ENCODE measurements at places on chromosomes 7 and 10. TPM values are rescaled to one million over a fixed set of nuclear protein-coding genes. Genes with fewer than 3 reads are reported as not detected.

GRCh38 chr7:52897713-52898112 is 137.7 kb upstream of the POM121L12 start:
- DNase-seq = no peak

- DNase-seq = no peak
Measured at GRCh38 chr10:49113741-49114141, 1.6 kb downstream of the VSTM4 start.

DNA sequence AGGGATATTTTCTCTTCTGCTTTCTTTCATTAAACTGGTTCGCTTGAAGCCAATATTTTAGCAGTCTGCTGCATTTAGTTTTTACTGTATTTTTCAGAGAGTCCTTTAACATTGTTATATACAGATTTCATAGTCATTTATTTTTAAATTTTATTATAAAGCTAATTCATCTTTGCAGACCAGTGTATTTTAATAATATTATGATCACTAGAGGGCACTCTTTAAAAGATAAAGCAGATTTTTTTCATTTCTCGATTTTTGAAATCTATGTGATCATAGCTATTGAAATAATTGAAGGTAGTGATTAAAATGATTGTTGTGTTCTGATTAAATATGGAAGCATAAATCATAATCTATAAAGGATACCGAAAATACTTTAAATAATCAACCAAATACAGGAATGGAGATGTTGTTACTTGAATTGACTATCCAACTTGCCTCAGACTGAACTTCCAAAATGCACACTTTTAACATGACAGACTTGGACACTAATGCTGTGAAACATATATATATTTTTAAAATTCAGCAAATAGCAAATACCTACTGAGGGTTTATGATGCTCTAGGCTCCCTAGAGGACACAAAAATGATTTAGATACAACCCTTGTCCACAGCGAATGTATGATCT is 35.2 kb downstream of the ST7 start:
- DNase-seq = no peak

DNA sequence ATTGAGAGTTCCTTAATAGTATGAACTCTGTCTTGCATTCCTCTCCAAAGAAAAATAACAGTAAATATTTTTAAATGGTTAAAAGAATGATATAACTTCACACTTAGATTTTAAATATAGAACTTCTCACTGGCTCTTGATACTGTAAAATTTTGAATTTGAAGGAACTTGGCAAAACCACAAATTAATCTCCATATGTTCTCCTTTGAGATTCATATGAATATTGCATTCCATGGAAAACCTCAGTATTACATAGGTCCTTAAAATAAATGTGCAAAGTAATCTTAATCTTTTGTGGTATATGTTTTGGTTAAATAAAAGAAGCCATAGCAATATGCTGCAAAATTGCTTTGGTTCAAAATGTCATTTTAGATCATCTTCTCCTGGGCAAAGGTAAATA is 1137.6 kb upstream of the LRRTM3 start:
- no peak for DNase-seq

CYP3A4 gene
- polyA plus RNA-seq = 0.20 TPM

DNA sequence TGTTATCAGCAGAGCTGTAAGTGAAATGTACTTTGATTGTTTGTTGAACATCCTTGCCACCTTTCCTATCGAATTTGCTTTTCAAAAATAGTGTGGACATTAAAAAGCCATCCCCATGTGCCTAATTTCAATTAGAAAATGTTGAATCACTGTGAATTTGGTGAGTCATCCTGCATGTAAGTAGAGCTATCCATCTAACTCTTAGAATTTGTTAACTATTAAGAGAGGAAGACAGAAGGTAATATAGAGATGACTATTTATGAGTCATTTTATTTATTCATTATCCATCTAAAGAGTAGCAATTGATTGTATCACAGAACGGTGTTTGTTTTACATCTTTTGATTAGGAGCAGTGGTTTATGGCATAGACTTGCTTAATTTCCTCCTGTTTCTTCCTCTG is 154.7 kb downstream of the MGMT start:
- no peak for DNase-seq

- DNase-seq = no peak
Measured at GRCh38 chr10:30557884-30558283, 71.7 kb downstream of the LYZL2 start.

NEURL1 gene
- polyA plus RNA-seq = 1.8 TPM

TFEC gene
- 1.2 TPM for polyA plus RNA-seq

- DNase-seq = no peak
Measured at GRCh38 chr7:27689591-27690164, 27.0 kb upstream of the HIBADH start.

- DNase-seq = no peak
Measured at GRCh38 chr7:106076537-106076936, 35.6 kb downstream of the SYPL1 start.

DNA sequence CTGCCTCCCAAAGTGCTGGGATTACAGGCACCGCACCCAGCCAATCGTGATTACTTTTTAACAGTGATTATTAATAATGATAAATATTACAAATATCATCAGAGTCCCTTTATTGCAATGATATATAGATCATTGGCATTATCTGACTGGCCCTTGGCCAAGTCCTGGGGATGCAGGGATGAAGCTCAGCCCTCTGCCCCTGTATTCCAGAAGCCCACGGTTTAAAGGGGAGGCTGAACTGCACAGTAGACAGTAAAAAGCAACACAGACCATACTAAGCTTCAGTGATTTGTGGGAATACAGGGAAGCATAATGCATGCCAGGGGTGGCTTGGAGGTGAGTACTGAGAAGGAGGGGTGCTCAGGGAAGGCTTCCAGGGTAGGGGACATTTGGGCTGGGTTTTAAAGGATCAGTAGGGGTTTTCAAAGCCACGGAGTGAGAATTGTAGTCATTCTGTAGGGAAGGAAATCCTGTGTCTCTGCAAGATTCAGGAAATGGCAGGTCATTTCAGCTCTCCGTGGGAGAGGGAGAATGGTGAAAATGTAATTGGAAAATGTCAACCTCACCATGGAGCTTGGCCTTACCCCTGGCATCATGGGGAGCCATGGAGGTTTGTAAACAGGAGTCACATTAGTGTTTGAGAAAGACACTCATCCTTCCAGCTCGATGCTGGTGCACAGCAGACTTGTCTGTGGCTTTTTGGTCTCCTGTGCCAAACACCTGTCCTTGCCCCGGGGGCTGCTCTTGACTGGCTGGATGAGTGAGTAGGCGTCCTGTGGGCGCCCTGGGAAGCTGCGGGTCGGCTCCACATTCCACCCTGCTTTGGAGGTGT is 8.8 kb downstream of the ADAMTS14 start:
- DNase-seq = no peak

DNA sequence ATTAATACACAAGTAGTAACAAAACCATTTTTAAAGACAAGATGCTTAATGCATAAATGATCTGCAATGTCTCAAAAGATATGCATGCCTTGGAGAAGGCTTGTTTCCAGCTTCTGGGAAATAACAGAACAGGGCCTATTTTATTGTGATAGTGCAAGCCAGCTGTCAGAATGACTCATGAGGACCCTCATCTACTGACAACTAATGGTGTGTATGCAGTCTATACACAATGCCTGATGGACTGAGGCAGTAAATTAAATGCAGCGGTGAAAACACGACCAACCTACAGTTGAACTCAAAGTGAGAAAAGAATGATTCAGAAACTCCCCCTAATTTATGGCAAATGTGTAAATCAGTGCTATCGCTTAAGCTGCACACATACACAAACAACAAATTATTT is 46.3 kb downstream of the VPS41 start:
- no peak for DNase-seq

LAMB1 gene
- polyA plus RNA-seq = 531 TPM

DNA sequence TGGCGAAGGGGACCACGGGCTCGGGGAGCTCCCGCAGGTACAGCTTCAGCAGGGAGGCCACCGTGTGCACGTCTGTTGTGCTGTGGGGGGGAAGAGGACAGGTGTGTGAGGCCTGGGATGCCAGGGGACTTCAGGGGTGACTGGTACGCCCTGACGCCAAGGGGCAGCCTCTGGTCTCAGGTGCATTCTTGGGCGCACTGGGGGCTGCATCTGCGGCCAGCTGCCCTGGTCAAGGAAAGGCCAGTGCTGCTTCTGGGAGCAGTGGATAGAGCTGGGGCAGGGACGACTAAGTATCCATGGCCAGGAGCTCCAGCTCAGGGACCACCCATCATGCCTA is 148.5 kb downstream of the MAPK8 start:
- no peak for DNase-seq

- peak; percentile 77 for DNase-seq
Measured at GRCh38 chr10:63681993-63682697, 160.9 kb downstream of the REEP3 start.

DNA sequence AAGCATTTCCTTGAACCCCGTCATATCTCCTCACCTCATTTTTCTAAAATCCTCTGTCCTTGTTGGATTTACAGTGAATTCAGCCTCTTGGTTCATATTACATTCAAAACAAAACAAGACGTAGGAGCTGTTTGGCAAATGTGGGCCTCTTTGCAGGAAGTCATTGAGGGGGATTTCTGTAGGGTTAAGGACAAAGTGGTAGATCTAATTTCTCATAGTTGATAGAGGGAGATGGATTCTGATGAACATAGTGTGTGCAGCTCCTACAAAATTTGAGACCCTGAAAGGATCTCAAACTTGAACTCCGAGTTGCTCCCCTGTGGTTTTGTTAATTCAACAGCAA is 682 bp downstream of the TBXAS1 start:
- no peak for DNase-seq

ERVW-1 gene
- polyA plus RNA-seq = 2.6 TPM

PDLIM1 gene
- polyA plus RNA-seq = 88.4 TPM

GRCh38 chr7:129434675-129435318 is 565 bp downstream of the STRIP2 start:
- DNase-seq = no peak
